Sigmoid colon (tissue), 7 donors: ENCODE measurements at places on chromosomes 12 and 14. TPM values are rescaled to one million over a fixed set of nuclear protein-coding genes. Genes with fewer than 3 reads are reported as not detected.
A peak's percentile ranks its signal among the peaks of the same experiment; 100 is the strongest.

- H3K4me3 ChIP-seq, result no peak overlapping the region
- no peaks in the 10 kb centered on the region for H3K27me3 ChIP-seq
- no peak for DNase-seq
- H3K27ac ChIP-seq, result no peak overlapping the region
Observed at GRCh38 chr14:78592616-78593219, 422.5 kb downstream of the NRXN3 start.

DAO gene
- not detected for total RNA-seq

GRCh38 chr14:96274543-96274942 is 18.5 kb downstream of the BDKRB1 start:
- H3K27ac ChIP-seq, result peak overlapping the region; percentile 61
- no peak for DNase-seq
- H3K4me3 ChIP-seq, result no peak overlapping the region
- no peaks in the 10 kb centered on the region for H3K27me3 ChIP-seq

- no peaks in the 10 kb centered on the region for H3K36me3 ChIP-seq
- no peaks in the 10 kb centered on the region for H3K4me1 ChIP-seq
- no peak for DNase-seq
- no peak overlapping the region for H3K27ac ChIP-seq
- no peaks in the 10 kb centered on the region for H3K27me3 ChIP-seq
Observed at GRCh38 chr12:12922191-12922616, 29.8 kb downstream of the GPRC5D start.
